ENCODE measurements at places on chromosomes 3 and 15.

DNA sequence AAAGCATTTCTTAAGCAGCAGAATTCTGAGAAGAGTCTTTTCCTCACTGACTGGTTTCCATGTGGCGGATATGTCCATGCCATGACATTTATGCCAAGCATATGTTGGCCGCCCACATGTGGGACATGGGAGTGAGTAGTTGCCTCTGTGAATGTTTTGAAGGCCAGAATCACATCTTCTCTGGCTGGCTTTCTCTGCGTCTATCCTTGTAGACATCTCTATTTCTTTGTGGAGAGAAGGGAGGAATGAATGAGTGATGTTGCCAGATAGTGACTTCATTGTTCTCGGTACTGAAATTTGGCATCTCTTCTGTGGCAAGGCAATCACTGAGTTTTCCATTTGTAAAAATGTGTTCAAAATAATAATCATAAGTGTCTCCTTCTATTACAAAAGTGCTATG, 316.0 kb downstream of the CLSTN2 start:
- DNase-seq: no peak

GRCh38 chr3:156217674-156218352, 97.4 kb downstream of the KCNAB1 start:
- no peak for DNase-seq

DNA sequence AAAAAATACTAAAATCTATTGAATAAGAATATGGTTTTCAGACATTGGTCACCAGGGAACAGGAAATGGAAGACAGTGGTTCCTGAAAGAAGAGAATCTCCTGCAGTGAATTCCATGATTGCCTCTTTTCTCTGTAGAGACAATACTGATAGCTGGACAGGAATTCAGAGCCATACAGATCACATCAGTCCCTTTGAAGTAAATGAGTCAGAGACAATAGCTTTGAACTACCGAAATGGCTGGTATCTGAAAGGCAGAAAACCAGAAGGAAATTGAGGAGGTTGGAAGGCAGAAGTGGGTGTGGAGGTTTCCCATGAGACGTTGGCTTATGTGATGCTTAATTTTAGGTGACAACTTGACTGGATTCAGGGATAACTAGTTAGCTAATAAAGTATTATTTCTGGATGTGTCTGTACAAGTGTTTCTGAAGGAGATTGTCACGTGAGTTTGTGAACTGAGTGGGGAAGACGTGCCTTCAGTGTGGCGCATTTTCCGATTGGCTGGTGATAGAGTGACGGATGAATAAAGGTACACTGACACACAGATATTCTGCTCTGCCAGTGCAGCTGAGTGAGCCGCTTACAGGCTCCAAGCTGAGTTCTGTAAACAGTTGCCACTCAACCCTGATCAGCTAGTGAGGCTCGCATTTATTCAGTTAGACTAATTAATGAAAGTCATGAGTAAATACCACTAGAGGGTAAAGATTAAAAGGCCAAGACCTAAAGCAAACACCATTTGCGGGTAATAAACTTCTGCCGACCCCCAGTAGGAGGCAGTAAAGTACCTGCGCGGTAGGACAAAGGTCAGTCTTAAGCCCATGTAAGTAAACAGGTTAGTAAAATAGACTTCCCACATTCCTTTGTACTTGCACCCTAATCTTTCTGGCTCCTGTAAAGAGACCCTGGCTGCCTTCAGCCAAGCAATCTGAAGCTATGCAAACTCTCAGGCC, 1298.6 kb downstream of the SI start:
- DNase-seq: no peak

DNA sequence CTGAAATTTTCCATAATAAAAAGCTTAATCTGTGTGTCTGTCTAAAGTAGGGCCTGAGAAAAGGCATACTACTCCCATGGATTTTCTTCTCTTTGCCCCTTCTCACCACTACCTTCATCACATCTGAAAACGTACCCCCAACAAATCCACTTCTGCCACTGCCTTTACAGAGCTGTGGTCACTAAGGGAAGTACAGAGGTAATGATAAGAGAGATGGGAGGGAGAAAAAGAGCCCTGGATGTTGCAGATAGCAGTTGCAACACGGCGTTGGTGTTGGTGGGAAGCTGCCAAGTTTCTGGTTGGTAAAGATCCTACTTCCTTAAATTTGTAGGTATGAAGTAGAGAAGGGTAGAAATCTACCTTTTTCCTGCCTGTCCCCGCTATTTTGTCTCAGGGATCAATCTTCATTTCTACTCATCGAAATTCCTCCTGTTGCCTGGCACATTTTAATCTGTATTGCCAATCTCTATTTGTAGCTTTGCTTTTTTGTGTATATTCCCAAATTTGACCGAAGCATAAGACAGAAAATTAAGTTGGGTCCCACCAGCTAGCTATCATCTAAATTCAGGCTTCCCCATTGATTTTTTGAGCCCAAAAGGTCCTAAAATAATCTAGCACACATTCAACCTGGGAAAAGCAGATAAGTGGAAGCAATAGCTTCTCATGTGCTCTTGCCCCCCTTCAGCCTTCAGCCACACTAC, 102.9 kb downstream of the TFDP2 start:
- no peak for DNase-seq

DNA sequence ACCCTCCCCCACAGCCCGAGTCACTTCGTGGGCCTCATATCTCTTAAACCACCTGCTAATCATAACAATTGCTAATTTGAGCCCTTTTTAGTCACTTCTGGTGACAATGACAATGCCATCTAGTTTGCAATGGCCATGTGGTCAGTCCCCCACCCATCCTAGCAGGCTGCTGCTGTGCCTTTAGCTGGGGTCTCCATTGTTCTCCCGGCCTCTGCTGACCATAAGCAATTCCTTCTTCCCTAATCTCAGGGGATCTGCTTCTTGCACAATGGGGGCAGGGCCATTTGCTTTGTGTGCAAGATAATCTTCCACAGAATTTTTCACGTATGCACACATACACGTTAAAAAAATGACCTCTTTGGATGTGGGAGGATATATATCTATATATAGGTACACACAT, 406.1 kb upstream of the ONECUT1 start:
- no peak for DNase-seq

DNA sequence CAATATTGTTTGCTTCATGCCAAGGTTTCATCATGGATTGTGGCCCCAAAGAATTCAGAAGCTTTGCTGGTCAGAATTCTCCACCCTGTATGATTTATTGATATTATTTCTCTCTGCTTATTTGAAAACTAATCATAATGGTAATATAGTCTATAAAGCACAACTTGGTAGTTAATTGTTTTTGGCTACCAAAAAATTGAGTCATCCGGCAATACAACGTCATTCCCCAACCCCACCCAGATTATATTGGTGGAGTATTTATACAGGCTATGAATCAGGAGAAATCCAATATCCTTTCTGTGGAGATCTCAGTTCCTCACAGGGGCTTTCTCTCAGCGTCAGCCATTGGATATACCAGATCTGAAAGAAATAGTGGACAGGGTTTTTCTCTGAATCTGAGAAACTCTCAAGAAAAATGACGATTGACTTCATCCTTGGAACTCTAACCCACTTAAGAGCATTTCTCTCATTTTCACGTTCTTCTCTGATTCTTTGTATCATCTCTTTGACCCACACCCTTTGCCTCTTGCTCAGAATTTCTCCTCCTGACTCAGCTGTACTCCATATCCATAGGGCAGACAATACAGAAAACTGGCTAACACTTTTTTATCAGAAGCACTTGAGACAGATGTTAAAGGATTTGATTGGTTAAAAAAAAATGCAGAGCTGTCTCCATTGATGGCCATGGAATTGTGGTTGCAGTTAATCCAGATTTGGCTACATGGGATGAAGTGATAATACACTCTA, 1055.8 kb upstream of the CADM2 start:
- DNase-seq: no peak

DNA sequence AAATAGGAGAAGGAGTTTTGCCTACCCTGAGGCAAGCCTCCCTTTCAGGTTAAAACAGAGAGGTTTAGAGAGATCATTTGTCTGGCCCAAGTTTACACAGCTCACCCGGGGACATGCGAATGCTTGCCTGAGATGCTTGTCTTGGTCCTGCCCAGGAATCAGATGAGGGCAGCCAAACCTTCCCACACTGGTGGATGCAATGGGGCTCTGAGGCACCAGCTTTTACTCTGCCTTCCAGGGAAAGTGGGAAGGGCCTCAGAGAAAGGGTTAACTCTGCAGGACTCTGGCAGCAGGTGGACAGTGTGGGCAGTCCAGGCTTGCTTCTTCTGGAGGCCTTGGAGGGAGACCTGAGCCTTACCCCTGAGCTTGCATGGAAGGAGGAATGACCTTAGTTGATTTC, 90.0 kb downstream of the LRRK1 start:
- no peak for DNase-seq

- no peak for DNase-seq
These were observed 354.7 kb downstream of the FGF12 start for GRCh38 chr3:192372616-192373015.

DNA sequence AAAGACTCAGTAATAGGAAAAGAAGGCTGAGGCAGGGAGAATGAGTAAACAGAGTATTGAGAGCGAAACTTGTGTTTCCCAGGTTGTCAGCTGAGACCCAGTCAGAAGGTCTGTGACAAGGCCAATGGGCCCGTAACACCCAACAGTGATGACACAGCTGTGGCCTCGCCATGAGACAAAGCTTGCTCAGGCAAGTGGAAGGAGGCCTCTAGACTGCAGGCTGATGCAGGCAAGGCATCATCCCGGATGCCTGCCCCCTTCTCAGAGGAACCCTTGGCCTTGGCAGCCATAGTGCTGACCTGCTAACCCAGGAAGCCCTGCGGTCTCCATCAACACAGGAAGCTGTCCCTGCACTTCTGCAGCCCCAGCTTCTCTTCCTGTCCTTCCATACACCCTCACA, 15.4 kb downstream of the RAB6B start:
- DNase-seq: no peak

- DNase-seq: no peak
These were observed 148.0 kb upstream of the NR2E3 start for GRCh38 chr15:71662306-71662705.

- DNase-seq: no peak
These were observed 29.3 kb upstream of the SACM1L start for GRCh38 chr3:45659661-45660566.

DNA sequence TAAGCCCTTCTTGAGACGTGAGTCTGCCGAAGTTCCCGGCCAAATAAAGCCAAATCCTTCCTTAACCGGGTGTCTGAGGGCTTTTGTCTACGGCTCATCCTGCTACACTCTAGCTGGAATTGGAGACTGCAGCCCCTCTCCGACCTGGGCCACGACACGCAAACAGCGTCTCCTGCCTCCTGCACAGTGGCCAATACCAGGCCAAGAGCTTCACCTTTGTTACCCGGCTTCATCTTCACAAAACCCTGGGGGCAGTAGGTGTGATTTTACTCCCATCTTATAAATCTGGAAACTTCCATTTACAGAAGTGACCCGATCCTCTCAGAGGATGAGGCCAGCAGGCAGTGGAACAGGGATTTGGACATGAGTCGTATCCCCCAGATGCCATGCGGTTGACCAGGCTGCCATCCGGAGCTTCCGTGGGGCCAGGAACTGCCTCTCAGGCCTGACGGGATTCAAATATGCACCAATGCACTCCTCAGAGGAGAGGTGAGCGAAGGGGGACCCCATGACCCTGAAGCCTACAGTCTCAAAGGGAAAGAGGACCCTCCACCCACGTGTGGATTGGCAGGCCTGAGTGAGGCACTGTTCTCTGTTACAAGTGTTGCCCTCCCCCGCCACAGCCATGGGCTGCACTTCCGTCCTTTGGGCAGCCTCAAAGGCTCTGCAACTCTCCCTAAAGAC, 53.2 kb upstream of the KLF13 start:
- peak; percentile 19 for DNase-seq

DNA sequence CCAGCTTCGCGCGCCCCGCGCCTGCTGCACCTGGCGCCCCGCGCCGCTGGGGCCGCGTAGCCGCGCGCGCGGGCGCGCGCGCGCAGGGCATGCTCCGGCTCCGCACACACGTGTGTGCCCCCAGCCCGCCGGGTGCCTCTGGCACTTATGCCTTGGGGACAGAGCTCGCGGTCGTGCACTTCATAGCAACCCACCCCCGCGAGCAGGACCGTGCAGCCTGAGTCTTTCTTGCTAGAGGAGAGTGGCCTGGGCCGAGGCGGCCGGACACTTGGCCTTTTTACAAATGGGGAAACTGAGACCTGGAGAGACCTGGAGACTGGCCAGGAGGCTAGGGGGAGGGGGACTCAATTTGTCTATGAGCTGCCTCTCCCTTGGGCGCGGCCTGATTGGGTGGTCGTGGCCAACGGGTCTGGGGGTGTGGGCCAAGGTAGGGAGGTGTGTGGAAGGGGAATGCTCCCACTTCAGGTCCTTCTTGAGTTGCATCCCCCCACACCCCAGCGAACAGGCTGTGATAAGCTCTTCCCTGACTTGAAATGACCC, 562 bp downstream of the NBEAL2 start:
- DNase-seq: no peak

- DNase-seq: no peak
These were observed 22.7 kb upstream of the FRMD4B start for GRCh38 chr3:69408542-69408941.

DNA sequence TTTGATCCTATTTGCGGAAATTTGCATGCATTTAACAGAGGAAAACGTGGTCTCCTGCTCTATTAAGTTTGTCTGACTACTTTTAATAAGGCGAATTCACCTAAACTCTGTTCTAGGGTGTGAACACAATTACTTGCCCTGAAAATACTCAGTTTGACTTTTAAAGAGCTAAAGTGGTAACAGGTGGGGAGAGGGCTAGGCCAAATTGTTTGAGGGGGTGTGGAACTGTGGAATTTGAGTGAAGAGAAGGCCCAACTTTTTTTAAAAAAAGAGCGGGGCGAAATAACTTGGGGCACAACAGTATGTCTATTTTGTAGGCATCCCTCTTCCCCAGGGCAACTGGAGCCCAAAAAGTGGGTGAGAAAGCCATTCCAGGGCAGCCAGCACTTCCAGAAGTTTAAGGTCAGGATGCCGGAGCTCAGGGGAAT, 580 bp upstream of the FXR1 start:
- DNase-seq: no peak

DNA sequence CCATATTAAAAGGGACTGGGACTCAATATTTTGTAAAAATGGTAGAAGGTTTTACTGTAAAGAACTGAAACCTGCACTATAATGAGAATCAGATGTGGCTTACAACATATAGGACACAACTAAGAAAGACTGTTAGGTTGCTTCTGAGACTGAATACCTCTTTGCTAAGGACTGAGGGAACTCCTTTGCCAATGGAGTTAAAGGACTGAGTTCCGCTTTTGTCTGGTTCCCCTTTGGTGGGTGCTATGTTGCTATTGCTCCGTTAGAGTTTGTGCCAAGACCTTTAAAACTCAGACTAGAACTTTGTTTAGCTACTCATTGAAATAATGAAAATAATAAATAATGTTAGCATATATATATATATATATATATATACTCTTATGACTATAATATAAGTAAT, 147.8 kb upstream of the KCNMB2 start:
- DNase-seq: no peak

All from omental fat pad (tissue), 4 donors.